Breast epithelium (tissue), 4 donors: ENCODE measurements at places on chromosomes 4 and X.

- no peak for DNase-seq
These were observed 17.7 kb upstream of the STIM2 start for GRCh38 chr4:26842911-26843310.

DNA sequence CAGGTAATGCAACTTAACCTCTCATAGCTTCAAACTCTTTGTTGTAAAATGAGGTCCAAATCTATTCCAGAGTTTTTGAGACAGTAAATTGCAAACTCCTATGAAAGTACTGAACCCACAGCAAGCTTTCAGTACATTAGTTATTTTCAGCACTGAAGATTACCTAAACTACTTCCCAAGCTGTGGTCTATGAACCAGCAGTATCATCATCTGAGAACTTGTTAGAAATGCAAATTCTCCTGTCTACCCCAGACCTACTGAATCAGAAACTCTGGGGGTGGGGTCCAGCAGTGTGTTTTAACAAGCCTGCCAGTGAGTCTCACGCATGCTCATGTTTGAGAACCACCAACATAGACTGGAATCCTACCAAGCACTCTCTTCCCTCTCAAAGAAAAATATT, 5.7 kb upstream of the CASP6 start:
- DNase-seq = no peak

DNA sequence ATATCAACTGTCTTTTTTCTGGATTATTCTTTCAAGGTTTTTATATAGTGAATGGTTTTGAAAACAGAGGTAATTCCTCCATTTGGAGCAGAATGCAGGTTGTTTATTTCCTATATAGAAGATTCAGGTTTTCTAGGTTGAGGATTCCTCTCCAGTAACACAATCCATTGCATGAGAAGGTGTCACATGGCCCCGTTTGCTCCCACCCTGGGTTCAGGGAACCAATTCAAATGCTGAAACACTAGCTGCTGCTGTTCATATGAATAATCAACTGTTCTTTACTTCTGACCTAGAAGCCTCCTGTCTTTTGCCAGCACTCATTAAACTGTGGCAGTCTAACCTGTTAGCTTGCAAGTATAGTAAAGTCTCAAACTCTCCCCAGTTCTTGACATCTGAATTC, 1316.9 kb upstream of the TENM3 start:
- no peak for DNase-seq

- no peak for DNase-seq
These were observed 872 bp upstream of the S100P start for GRCh38 chr4:6692806-6693205.

GRCh38 chr4:184668511-184669114, 19.1 kb downstream of the PRIMPOL start:
- no peak for DNase-seq

DNA sequence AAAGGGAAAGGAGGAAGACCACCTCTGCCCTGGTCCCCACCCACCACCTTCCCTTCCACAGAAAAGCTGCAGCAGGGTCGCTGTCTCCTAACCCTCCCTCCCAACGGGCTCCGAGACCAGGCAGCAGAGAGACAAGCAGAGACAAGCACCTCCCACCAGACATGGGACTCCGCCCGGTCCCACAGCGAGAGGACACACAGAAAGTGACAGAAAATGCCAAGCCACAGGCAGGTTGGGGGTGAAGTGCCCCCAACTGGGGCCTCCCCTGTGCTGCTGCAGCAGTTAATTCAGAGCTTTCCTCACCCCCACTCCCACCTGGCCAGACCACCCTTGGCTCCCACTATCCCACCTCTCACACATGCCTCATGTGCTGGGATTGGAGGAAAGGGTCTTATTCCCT, 64.4 kb upstream of the AFAP1 start:
- DNase-seq = no peak

DNA sequence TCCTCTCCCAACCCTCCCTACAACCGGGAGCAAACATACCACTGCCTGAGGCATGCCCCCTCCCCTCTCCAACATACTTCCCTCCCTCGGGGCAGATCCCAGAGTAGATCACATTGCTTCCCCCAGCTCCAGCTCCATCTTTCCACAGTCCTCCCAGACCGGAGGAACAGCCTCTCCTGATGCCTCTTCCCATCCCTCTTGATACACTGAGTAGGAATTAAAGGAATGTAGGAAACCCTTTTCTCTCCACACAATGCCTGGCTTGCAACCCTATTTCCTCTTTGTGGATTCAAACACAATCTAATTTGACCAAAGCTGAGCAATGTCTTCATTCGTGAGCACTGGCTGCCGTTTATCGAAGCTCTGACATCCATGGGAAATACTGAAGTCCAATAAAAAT, 339.8 kb downstream of the BCOR start:
- DNase-seq = no peak

DNA sequence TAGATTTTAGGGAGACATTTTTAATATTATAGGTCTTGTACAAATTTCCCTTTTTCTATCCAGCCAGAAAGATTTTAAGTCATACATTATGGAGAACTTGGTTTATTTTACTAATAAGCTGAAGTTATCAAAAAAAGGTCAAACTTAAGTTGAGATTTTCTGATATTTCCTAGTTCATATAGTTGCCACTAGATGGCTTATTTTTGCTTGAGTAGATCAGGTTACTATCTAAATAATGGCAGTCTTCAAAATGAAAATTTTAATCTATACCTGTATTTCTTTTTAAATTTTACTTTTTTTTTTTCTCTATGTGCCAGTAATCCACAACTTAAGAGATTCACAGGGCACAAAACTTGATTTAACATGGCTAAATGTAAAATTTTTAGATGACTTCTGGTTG, 52.3 kb downstream of the USP9X start:
- DNase-seq = no peak

DNA sequence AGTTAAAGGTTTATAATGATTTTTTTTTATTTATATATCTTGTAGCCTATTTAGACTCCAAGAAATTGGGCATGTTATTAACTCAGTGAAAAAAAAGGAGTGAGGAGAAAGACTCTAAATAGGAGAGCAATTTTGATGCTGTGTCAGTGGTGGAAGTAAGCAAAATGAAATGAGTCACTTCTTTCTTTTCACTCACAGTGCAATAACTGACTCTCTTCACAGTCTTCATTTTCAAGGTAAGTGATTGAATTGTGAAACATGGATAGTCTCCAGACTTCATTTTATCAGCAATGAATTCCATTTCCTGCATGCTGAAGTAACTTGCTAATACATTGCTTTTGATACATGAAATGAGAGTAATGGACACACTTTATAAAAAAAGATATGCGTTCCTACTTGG, 2271.5 kb downstream of the PCDH7 start:
- no peak for DNase-seq

GRCh38 chr4:14816623-14817261, 185.5 kb upstream of the CPEB2 start:
- no peak for DNase-seq

DNA sequence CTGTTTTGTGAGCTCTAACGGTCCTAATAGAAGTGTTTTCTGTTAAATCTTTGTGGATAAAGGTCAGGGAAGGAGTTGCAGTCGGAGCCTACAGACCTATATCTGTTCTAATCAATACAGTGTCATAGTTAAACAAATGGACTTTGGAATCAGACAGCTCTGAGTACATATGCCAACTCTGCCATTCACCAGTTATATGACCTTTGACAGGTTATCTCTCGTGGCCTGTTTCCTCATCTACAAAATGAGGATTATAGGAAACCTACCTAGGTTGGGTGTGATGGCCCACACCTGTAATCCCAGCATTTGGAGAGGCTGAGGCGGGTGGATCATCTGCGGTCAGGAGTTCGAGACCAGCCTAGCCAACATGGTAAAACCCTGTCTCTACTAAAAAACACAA, 89.7 kb downstream of the MID1IP1 start:
- DNase-seq = no peak

- DNase-seq = no peak
These were observed 344.7 kb downstream of the PABPC4L start for GRCh38 chr4:133856731-133857355.

DNA sequence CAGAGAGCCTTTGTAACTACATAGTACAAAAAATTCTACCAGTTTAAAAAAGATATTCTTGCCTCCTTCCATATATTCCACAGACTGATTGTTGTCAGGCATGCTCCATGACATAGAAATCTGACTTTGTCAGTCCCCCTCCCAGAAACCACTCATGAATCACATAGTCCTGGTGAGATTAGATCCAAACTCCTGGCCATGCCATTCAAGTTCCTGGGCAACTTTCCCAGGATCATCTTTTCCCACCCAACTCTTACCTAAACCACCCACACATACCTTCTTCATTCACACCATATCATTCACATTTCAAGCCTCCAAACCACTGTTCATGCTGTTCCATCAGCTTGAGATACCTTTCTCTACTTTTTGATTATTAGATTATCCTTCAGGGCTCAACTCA, 46.4 kb downstream of the SLC16A2 start:
- no peak for DNase-seq

GRCh38 chrX:111680988-111681779, at the start of gene ALG13:
ALG13 (plus strand) TSS chrX:111681170; CDS start chrX:111681219, 49 bp downstream.
- DNase-seq = peak; percentile 87

DNA sequence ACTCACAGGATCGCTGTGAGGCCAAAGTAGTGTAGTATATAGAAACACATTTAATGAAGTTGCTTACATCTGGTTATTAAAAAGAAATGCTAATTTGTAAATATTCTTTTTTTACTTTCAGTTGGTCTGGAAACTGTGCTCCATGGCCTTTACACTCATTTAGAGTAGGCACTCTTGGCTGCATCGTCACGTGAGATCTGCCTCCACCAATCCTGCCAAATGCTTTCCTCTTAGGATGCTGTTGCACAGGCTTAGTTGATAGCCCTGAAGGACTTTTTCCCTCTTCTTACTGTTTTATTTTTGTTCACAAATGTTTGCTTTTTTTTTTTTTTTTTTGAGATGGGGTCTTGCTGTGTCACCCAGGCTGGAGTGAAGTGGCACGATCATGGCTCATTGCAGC, 6.3 kb downstream of the CPE start:
- no peak for DNase-seq

- no peak for DNase-seq
These were observed 80.5 kb downstream of the ARHGAP6 start for GRCh38 chrX:11585174-11585573.

DNA sequence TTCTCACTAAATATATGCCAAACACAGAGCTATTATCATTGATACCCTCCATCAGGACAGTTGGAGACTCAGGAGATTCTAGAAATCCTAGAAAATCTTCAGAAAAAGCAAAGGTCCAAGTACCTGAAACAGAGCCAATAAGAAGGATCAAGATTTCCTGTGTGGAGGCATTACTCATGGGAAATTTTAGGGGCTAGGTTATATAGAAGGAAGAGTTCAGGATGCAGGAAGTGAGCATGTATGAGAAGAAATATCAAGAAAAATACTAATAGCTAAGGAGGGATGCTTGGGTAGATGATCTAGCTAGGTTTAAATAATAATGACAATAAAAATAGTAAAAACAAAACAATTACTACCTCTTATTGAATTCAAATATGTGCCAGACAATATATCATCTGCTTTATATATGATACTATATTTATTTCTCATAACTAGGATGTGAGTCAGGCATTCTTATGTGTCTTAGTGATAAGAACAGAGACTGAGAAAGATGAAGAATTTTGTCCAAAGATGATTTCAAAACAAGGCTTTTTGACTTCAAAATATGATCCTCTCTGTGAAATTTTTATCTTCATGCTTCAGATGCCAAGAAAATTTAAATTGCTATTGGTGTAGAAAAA, 66.4 kb upstream of the HHIP start:
- no peak for DNase-seq

DNA sequence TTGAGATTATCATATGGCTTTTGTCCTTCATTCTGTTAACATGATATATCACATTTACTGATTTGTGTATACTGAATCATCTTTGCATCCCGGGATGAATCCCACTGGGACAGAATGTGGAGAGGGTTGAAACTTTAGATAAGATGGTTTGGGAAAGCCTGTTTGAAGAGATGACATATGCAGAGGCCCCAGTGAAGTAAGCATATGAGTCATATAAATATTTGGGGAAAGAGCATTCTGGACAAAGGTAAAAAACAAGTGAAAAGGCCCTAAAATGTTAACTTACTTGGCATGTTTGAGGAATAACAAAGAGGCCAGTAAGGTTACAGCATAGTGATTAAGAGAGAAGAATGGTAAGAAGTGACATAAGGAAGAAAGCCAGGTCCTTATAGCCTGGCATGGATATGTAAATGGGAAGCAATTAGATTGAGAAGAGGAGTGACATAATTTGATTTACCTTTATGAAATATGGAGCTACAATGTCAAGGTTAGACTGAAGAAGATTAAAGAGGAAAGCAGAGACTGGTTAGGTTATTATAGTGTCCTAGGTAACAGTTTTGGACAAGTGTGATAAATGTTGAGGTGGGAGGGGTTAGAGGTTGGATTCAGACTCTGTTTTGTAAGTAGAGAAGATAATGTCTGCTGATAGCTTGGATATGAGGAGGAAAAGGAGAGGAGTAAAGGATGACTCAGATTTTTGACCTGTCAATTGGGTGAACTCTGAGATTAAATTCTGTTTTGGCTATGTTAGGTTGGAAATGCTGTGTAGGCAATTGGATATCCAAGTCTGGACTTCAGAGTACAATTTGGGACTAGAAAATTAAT, 54.6 kb upstream of the DRP2 start:
- no peak for DNase-seq

DNA sequence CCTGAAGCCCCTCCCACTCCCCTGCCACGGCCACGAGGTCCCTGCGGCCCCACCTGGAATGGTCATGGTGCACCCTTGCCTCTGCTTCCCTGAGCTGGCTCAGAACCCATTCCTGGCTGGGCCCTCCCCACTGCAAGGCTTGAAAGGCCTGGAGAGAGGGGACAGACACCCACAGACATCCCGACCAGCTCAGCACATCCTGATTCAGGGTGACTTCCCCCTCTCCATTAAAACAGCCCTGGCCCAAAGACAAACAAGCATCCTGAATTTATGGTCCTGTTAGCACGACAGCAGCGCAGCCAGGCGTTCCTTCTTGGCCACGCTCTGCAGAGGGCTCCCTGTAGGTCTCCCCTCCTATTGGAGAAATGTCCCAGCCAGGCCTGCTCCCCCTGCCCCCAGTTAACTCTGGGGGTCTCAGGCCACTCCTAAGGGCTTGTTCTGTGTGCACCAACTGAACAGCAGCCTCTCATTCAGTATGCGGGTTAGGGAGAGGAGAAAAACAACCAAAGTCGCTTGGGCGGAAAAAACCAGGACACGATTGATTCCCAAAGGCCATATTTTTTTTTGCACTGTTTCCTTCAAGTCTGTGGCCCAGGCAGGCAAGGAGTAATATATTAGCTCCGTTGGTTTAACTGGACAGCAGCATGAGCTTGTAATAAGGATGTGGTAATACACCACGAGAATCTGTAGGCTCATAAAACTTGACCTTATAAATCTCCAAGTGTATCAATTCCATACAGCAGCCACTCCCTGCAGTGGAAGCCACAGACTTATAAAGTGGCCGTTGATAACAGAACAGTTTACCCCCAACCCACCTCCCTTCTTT, 106.7 kb upstream of the MSX1 start:
- DNase-seq = no peak
